Skin of body (tissue), 3 donors: ENCODE measurements at places on chromosomes 1 and 21.

DNA sequence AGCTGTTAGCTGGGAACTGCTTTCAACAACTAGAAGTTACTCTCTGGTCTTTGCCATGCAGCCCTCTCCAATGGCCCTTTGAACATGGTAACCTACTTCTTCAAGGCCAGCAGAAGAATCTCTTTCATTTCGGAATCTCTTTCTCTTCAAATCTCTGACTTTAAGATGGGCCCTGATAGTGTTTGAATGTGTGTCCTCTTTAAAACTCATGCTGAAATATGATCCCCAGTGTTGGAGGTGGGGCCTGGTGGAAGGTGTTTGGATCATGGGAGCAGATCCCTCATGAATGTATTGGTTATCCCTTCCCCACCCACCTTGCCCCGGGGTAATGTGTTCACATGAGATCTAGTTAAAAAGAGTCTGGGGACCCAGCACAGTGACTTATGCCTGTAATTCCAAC lies 54.5 kb upstream of the SOX13 start:
- DNase-seq: no peak

- DNase-seq: no peak
Observed at GRCh38 chr1:217141711-217142110, 418.5 kb upstream of the ESRRG start.

DNA sequence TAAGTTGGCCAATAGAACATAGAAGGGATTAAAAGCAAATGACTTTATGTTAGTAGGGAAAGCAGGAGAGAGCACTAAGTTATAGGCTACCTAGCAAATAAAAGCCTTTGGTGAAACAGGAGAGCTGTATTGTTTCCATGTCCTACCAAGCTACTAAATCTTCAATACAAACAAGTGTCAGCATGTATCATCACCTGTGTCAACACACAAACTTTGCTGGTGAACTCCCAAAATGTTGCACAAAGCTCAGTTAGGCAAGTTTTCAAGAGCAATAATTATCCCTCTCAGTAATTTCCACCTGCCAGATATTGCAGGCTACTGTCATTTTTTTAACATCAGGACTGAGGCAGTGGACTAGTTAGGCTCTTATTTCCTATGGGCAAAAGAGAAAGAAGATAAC lies 77.7 kb upstream of the ADAM30 start:
- DNase-seq: no peak

- no peak for DNase-seq
Observed at GRCh38 chr1:14817223-14818170, 219.0 kb downstream of the KAZN start.

GRCh38 chr1:233704170-233704897 lies 90.4 kb downstream of the KCNK1 start:
- no peak for DNase-seq

DNA sequence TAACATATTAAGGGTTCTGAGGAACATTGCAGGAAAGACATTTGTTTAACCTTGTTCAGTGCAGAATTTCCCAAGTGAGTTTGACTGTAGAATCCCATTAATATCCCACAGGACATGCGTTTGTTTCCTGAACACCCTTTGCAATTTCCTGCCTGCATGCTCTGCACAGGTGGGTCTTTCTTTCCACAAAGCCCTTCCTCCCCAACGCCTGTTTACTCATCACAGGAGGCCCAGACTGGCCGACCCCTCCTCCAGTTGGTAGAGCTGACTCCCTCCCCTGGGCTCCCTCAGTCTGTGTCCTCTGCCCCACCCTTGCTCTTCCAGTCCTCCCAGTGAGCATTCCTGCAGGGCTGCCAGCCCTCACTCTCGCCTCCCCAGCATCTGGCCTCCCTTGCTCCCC lies 47.5 kb upstream of the CTPS1 start:
- DNase-seq: no peak

DNA sequence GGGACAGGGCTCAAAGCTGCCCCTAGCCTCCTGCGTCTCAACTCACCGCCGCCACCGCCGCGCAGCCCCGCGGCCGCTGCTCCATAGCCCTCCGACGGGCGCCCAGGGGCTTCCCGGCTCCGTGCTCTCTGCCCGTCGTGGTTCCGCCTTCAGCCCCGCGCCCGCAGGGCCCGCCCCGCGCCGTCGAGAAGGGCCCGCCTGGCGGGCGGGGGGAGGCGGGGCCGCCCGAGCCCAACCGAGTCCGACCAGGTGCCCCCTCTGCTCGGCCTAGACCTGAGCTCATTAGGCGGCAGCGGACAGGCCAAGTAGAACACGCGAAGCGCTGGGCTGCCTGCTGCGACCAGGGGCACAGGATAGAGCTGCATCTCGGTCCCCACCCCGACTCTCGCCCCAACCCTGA lies at the start of gene TNFRSF25:
Gene TNFRSF25, minus strand, starts transcription at position 151 of the 400 bp plus-strand sequence. Its CDS starts 66 bp downstream, at position 85.
- no peak for DNase-seq

DNA sequence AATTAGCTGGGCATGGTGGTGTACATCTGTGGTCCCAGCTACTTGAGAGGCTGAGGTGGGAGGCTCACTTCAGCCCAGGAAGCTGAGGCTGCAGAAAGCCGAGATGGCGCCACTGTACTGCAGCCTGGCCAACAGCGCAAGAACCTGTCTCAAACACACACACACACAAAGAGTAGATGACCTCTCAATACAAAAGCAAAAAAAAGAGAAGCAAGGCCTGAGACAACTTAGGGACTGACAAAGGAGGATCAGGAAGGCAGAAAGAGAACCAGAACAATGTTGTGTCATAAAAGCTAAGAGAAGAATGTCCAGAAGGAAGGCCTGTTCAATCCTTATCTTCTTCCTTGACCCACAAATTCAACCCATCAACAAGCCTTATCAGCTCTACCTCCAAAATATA lies 18.5 kb downstream of the WASF2 start:
- DNase-seq: no peak

GRCh38 chr1:179425186-179425585 lies 59.4 kb downstream of the AXDND1 start:
- DNase-seq: no peak

GRCh38 chr1:109849655-109850054 lies 61.0 kb upstream of the CSF1 start:
- no peak for DNase-seq

- no peak for DNase-seq
Observed at GRCh38 chr1:229714306-229714705, 88.3 kb downstream of the URB2 start.

- no peak for DNase-seq
Observed at GRCh38 chr1:103056423-103056822, 51.9 kb downstream of the COL11A1 start.

DNA sequence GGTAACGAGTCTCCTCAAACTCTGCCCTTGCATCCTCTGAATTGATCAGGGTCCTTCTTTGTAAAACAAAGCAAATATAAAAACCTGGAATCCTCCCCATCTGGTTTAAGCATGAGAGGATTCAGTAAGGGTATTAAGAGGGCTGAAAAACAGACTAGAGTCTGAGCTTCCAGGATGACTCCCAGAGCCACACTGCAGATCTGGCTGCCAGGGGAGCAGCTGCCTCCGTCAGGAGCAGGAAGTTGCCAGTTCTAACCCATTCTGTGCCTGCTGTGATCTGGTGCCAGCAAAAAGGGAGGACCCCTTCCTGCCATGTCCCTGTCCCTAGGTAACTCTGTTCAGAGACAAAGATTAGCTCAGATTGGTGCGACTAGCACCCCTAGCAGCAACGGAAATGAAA lies 27.5 kb downstream of the SERTAD4 start:
- DNase-seq: peak; percentile 46

GRCh38 chr1:198556971-198557370 lies 16.5 kb upstream of the ATP6V1G3 start:
- no peak for DNase-seq

DNA sequence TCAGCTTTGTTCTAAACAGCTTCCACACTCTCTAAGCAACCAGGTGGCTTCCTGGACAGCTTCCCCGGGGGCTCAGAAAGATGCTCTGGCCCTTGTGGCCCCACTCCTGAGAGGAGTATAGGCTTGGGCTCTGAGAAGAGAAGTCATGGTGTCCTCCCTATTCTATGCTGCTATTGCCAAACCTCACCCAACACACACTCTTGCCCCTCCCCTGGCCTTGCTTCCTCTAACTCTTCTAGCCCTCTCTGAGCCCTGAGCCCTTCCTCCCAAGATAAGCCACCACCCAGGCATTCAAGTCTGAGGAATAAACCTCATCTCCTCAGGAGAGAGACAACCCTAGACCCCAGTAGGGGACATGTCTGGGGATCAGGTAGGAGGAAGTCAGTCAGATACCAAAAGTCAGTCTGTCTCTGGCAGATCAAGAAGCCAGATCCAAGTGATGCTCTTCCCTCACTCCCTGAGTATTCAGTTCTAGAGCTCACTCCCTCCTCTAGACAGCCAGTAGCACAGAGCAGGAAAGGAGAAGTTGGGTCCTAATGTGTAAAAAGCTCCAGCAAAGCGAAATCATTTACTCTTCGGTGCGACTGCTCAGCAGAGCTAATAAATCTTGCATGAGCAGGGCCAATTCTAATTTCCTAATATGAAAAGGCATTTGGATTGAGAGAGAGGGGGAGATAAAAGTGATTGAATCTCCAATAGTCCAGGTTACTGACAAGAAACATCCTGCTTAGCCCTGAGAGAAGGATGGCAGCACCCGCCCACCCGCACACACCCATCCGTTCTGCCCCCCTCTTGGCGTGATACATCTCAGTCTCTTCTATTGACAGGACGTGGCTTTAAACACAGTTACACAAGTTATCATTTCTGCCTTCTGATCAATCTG lies 50.5 kb downstream of the DMAP1 start:
- DNase-seq: no peak

GRCh38 chr1:1344655-1345361 lies 4.4 kb downstream of the DVL1 start:
- no peak for DNase-seq

DNA sequence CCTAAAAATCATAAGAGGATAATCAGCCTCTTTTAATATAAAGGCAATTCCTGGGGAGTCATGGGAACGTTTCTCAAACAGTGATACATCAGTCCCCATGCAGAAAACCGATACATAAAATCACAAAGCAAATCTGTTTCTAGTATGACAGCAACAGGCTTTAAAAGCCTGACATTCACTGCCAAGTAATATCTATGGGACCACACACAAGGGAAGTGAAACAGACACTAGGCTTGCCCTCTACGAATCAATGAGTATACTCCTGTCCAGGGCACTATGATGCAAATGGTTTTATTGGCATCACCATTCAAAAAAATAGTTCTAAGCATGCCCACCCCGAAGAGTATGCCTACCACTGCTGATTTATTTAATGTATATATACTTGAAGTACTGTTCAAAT lies 54.4 kb downstream of the TIAM1 start:
- DNase-seq: no peak

DNA sequence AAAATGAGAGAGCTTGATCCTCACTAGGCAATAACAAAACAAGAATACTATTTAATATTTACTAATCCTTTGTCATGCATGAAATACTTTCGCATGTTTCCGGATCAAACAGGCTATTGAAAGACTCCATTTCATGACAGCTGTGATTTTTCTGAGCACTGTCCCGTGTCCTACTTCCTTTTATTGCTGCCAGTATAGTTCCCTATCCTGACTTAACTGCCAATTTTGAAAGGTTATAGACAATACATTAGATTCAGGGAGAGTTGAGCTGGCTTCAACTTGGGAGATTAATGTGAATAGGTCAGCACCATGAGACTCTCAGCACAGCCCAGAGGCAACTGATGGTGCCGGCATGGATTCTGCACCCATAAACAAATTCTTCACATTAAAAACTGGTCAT lies 225.8 kb downstream of the VAV3 start:
- peak; percentile 28 for DNase-seq

DNA sequence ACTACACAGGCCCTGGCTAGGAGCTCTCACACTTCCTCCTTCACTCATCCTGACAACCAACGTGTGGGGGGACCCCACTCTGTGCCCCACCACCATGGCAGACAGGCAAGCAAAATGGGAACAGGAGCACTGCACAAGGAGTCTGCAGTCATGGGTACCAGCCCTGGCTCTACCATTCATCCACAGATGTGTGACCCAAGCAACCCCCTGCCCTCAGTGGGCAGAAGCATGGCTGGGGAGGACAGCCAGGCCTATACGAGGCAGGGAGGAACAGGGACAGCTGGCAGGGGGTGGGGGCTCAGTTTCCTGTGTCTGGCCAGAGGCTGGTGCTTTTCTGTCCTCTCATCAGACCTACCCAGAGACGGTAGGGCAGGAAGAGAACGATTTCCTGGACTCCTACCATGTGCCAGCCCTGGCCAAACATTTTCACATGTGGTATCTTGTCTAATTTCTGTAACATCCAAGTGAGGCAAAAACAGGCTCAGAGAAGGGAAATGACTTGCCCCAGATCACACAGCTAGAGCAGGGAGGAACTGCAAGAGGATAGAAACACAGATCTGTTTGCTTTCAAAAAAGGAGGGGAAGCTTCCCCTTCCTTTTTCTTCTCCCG lies 178.0 kb downstream of the HIVEP3 start:
- DNase-seq: no peak

DNA sequence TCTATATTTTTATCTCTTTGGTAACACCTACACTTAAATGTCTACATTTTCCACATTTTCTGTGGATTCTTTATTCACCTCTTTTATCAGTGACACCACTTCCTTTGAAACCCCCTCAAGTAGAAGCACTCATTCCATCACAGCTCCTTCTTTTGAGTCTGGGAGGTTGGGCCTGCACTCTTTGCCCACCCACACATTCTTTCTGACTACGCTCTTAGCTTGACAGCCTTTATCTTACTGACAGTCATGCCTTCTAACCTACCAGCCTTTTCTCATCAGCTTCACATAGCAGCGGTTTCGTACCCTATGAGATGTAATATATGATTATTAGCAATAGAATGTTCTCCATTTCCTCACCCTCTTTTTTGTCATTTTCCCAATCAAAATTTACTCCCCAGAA lies 151.9 kb downstream of the TNFSF18 start:
- no peak for DNase-seq

GRCh38 chr1:22567994-22568393 lies 4.7 kb downstream of the EPHA8 start:
- DNase-seq: no peak

- no peak for DNase-seq
Observed at GRCh38 chr21:29092102-29092959, 18.9 kb upstream of the CCT8 start.

DNA sequence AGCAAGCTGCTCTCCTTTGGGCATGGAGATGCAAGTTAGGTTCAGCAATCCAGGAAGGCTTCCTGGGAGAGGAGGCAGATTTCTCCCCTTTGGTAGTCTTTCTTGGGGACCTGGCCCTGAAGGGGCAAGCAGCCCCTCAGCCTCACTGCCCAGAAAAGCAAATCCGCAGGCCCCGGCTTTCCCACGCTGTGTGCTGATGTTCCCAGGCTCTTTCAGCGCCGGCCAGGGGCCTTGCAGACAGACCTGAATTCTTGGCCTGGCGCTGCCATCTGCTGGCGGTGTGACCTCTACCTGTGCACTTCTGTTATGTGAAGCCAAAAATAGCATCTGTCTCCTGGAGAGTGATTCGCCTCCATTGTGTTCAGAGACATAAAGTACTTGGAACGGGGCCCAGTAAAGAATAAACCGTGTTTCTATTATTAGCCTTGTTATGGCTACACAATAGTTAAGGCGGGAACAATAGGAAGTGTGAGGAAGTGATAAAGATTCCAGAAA lies 64.8 kb downstream of the ALPL start:
- DNase-seq: peak; percentile 52

DNA sequence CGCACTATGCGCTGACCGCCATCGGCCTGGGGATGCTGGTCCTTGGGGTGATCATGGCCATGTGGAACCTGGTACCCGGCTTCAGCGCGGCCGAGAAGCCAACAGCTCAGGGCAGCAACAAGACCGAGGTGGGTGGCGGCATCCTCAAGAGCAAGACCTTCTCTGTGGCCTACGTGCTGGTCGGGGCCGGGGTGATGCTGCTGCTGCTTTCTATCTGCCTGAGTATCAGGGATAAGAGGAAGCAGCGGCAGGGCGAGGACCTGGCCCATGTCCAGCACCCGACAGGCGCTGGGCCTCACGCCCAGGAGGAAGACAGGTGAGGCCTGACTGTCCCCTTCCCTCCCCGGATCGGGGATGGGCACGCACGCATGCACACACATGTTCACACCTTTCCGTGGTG lies 31.9 kb upstream of the FHAD1 start:
- no peak for DNase-seq
